ENCODE measurements at places on chromosomes 1 and 21. TPM values are rescaled to one million over a fixed set of nuclear protein-coding genes. Genes with fewer than 3 reads are reported as not detected.

DNA sequence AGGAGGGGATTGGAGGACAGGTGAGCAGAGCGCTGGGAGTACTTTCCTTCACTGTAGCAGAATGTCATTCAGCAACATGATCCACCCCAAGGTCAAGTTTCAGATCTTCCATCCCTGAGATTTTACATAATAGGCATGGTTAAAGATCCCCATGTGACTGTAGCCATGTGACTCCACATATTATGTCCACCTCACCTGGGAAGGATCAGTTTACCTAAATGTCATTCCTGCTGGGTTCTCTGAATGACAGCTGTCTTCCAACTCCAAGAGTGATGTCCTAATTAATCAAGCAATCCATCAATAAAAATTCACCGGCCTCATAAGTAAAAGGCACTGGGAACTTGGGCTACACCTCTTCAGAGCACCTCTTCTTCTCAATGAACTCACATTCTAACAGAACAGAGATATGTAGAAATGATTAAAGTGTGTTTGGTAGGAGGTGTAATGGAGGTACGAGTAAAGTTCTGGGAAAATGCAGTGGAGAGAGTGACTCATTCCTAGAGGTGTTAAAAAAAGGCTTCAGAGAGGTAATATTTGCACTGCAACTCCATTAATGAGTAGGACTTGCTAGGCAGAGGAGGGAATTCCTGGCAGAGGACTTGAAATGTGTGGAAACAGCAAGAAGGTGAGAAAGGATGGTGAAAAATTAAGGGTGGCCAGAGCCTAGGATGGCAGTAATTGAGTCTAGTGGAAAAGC is 22.2 kb upstream of the MAPKAPK2 start:
- H3K27me3 ChIP-seq, result peaks cover 1% of the 10 kb centered on the region
- H3K4me3 ChIP-seq, result peak overlapping the region; percentile 6
- H3K27ac ChIP-seq, result no peak overlapping the region
- H3K4me1 ChIP-seq, result peaks cover 9% of the 10 kb centered on the region
- no peak for DNase-seq

GRCh38 chr1:34037109-34037508 is 127.9 kb downstream of the CSMD2 start:
- no peak overlapping the region for H3K4me3 ChIP-seq
- H3K36me3 ChIP-seq, result no peaks in the 10 kb centered on the region
- peaks cover 2% of the 10 kb centered on the region for H3K27me3 ChIP-seq

GRCh38 chr1:219988387-219988786 is 57.9 kb downstream of the EPRS1 start:
- no peaks in the 10 kb centered on the region for H3K4me1 ChIP-seq
- H3K36me3 ChIP-seq, result no peaks in the 10 kb centered on the region
- no peak overlapping the region for H3K27ac ChIP-seq
- no peaks in the 10 kb centered on the region for H3K27me3 ChIP-seq
- H3K4me3 ChIP-seq, result no peak overlapping the region

- peaks cover 19% of the 10 kb centered on the region for H3K4me1 ChIP-seq
- no peak overlapping the region for H3K4me3 ChIP-seq
- no peak for DNase-seq
- H3K27me3 ChIP-seq, result peaks cover 3% of the 10 kb centered on the region
Observed at GRCh38 chr21:40052276-40052675, 185.0 kb downstream of the PCP4 start.

GRCh38 chr1:224427346-224427745 is 7.3 kb downstream of the WDR26 start:
- H3K4me1 ChIP-seq, result peaks cover 10% of the 10 kb centered on the region
- DNase-seq, result no peak
- H3K36me3 ChIP-seq, result no peaks in the 10 kb centered on the region
- H3K27me3 ChIP-seq, result peaks cover 4% of the 10 kb centered on the region
- no peak overlapping the region for H3K4me3 ChIP-seq

DNA sequence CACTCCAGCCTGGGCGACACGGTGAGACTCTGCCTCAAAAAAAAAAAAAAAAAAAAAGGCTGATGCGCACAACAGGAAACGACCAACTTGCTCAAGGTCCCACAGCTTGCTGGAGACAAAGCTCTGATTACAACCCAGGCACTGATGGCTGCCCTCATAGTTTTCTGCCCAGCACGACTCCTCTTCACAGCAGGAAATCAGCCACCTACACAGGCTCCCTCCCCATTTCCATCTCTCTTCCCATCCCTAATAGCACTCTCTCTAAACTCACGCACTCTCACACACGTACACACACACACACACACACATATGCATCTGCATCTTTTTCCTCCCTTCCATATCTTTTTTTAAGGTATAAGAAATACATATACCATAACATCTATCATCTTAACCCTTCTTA is 153.5 kb upstream of the SOD1 start:
- H3K36me3 ChIP-seq, result no peaks in the 10 kb centered on the region
- peaks cover 3% of the 10 kb centered on the region for H3K27me3 ChIP-seq
- no peak overlapping the region for H3K27ac ChIP-seq
- no peak for DNase-seq
- H3K4me3 ChIP-seq, result no peak overlapping the region

Gene CHI3L1
- not detected for total RNA-seq
